ENCODE measurements at places on chromosomes 16 and 17.

DNA sequence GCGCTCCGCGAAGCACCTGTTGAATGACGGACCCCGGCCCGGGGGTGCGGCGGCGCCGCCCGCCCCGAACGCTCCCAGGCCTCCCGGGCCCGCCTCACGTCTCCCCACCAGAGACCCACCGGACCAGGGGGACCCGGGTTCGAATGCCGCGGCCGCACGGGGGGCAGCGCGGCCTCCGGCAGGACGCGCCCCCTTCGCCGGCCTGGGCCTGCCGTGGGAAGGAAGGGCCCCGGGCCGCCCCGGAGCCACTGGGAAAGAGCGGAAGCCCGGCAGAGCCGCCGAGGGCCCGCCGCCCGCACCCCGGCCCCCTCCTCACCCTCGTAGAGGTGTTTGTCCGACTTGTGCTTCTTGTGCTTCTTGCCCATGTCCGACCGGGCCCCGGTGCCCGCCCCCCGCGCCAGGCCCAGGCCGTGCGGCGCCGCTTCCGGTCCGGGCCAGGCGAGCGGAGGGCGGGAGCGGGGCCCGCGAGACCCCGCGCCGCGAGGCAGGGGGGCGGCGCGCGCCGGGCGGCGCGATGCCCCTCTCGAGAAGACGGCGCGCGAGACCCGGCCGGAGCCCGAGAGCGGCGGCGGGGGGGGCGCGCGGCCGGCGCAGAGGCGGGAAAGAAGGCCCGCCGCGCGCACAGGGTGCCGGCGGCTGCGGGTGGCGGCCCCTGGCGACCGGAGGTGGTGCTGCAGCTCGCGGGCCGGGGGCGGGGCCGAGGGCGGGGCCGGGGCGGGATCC, at the start of gene BRD7:
TSS of gene BRD7 (minus strand) at position 579 of the 723 bp plus-strand sequence. CDS start at position 365, 214 bp downstream.
- DNase-seq: peak; percentile 59

GRCh38 chr17:83136156-83136555, 56.7 kb downstream of the METRNL start:
- no peak for DNase-seq

GRCh38 chr17:14080847-14081251, 11.5 kb downstream of the COX10 start:
- DNase-seq: no peak

DNA sequence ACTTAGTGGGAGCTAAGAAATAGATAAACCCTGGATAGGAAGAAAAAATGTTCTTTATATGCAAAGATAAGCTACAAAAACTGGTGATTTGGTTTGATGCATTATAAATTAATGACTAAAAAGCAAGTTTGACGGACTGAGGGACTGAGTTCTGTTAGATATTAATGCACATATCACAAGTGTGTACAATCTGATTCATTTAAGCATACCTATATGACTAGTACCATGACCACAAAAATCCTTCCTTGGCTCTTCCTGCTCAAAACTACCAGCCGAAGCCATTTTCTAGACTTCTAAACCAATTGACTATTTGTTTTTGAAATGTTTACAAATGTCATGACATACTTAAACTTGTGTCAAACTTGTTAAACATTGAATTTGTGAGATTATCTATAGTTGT, 374.5 kb upstream of the MON1B start:
- no peak for DNase-seq

- no peak for DNase-seq
These were observed 48.7 kb downstream of the CCDC42 start for GRCh38 chr17:8695916-8696415.

DNA sequence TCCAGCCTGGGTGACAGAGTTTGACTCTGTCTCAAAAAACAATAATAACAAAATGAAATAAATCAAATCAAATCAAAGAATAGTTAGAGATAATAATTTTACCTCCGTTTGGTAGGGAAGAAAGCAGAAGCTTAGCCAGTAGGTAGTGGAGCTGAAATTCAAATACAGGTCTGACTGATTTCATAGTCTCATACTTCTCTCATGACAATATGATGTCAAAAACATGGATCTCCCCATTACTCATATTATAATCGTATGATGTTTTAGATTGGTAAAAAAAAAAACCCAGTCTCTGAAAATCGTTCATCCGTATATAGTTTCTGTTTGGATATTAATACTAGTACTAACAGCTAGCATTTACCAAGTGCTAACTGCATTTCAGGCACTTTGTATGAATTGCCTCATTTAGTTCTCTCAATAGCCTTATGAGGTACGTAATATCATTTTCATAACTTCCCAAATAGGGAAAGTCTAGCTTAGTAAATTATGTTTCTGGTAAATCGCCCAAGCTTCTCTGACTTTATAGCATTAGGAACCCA, 48.7 kb downstream of the CDH8 start:
- no peak for DNase-seq

DNA sequence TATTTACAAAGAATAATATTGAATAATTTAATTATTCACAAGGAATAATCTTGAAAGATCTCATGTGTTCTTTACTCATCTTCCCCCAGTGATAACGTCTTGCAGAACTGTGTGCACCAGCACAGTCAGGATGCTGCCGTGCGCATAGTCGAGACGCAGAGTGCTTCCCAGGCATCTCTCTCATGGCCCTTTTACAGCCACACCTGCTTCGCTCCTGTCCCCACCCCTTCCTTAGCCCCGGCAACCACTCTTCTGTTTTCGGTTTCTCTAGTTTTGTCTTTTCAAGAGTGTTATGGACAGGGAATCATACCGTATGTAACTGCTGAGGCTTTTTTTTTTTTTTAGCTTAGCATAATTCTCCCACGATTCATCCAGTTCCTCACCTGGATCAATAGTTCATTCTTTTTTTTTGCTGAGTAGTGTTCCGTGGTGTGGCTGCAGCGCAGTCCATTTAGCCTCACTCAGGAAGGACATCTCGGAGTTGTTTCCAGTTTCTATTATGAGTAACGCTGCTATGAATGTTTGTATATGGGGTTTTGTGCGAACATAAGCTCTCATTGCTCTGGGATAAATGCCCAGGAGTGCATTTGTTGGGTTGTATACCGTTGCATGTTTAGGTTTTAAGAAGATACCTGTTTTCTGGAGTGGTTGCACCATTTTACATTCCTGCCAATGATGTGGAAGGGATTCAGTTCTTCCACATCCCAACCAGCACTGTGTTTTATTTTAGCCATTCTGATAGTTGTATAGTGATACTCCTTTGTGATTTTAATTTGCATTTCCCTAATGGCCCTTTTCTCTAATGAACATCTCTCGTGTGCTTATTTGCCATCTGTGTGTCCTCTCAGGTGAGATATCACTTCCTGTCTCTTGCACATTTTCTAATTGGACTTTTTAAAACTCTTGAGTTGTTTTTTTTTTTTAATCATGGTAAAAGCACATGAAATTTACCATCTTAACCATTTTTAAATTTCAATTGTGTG, 47.6 kb downstream of the SEC14L1 start:
- no peak for DNase-seq

GRCh38 chr17:8019166-8019565, 16.8 kb downstream of the GUCY2D start:
- no peak for DNase-seq

DNA sequence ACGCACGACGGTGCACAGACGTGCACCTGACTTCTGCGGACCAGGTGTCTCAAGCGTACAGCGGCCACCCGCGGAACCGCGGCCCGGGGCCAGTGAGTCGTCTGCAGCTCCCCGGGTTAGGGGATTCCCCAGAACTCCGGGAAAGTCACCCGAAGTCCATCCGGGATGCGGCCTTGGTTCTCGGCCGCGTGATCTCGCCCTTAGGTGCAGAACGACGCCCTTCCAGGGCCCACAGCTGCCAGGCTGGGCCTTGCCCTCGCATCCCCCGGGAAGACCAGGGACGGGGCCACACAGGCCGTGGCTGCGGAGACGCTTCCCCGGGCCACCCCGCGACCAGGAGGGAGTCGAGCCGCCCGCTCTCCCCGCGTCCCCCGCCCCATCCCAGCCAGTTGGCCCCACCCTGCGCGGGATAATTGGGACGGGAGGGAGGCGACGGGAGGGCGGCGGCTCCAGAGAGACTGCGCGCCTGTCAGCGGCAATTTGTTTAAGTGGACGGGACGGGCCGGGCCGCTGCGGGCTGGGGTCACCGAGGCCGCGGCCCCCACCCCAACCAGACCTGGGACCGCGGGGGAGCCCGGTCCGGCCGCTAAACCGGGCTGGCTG, 3.6 kb upstream of the TBX2 start:
- peak; percentile 85 for DNase-seq

GRCh38 chr16:55475919-55476318, 3.1 kb upstream of the MMP2 start:
- DNase-seq: no peak

- DNase-seq: no peak
These were observed 220.9 kb downstream of the ZNF423 start for GRCh38 chr16:49635009-49635350.

DNA sequence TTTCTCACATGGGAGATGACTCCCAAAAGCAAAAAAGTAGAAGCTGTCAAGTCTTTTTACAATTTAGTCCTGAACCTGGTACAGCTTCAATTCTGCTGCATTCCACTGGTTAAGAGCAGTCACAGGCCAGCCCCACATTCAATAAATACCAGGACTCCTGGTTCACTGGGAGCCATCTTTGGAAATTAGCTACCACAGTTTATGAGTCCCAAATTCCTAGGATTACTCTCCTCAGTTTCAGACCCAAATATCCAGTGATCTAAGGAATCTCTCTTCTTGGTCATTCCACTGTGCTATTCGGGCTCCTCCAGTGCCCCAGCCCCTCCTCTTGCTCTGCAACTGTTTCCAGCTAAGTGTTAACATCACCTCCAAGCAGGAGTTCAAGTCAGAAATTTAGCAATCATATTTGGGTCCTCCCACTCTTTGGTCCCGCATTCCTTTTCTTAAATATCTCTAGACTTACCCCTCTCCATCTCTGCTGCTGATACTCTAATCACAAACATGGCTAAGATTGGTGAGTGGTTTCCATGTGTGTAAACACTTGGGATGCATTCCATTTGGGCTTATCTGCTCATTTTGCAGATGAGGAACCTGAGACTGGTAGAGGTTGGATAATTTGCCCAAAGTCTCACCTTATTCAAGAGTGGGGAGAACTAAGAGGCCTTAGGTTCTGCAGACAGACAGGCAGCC, 9.6 kb upstream of the WIPF2 start:
- no peak for DNase-seq

DNA sequence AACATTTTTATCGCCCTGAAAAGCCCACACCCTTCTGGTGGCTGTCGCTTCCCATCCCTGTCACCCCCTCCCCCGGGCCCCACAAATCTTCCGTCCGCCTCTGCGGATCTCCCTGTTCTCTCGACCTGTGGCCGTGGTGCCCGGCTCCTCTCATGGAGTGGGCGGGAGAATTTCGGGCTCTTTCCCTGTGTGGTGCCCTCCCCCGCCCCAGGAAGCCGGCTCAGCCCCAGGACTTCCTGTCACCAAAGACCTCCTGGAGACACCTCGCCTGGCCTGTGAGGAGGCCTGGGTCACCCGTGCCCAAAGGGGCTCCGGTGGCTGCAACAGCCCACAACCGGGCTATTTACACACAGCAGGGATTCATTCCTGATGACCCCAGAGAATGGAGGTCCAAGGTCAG, 26.1 kb upstream of the UBE2I start:
- DNase-seq: no peak

- DNase-seq: no peak
These were observed 33.9 kb upstream of the SEC14L1 start for GRCh38 chr17:77106874-77107358.

GRCh38 chr16:2071454-2072202, 23.8 kb downstream of the TSC2 start:
- no peak for DNase-seq

Data from SK-N-DZ (cell line).